ENCODE measurements at places on chromosomes 5 and 9.

GRCh38 chr5:125262782-125263181 is 516.3 kb upstream of the ZNF608 start:
- no peak for DNase-seq

- DNase-seq, result no peak
These were observed 61.8 kb downstream of the C9 start for GRCh38 chr5:39302472-39302871.

- no peak for DNase-seq
These were observed 34.4 kb downstream of the RASA1 start for GRCh38 chr5:87302061-87302460.

- DNase-seq, result peak; percentile 47
These were observed 48.8 kb downstream of the SLC1A3 start for GRCh38 chr5:36655161-36655560.

- DNase-seq, result no peak
These were observed 680 bp downstream of the SELENOP start for GRCh38 chr5:42810834-42811590.

DNA sequence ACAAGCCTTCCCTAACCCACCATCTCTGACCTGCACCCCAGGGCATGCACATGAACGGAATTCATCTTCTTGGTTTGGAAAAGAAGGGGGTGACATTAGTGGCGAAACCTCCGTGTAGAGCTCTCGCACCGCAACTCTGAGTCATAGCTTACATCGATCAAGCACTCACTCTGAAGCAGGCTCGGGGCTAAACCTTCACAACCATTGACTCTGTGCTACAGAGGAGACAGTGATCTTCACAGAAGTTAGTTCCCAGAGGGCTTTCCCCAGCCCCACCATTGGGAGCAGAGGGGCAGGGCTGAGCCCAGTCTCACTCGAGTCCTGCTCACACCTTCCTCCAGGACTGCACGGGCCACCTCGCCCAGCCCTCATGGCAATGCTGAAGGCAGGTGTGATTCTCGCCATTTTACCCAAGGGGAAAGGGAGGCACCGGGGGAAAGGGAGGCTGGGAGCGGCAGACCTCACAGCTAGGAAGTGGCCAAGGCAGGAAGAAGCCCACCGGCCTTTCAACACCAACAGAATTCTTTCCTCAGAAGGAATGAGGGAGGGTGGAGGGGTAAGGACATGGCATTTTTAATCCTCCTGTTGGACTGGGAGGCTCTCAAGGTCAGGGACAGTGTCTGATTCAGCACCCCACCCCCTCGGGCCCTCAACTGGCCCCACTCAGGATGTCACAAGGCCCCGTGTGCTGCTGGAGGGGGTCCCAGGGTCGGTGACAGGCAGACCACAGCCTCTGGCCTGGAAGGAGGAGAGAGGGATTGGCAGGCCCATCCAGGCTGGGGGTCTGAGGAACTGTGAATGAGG is 25.9 kb upstream of the IL17B start:
- DNase-seq, result no peak

DNA sequence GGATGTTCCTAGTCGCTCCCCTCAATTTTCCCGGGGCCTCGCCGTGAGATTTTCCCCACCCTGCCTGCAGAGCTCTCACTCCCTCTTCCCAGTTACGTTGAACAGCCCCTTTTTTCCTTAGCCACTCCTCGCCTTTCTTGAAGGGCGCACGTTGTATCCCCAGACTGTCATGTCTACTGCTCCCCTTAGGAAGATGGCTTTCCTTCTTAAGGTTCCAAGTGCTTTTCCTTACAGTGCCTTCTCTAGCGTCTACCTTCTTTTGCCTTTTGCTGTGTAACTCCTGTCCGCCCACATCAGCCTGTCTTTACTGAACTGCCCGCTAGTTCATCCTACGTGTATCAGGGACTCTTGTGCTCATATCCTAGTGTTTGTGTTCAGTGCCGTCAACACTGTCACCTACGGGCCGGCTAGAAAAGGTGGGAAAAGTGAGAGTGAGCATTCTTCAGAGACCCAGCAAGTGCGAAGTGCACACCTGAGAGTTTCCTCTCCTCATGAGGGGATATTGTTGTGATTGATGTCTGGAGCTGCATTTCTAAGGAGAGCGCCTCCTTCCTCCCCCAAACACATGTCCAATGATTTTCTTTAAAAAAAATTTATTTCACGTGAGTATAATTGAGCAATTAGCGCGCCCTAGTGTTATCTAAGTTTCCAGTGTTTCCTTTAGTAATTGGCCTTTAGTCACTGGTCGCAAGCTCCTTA is 764 bp downstream of the CAMLG start:
- peak; percentile 57 for DNase-seq

GRCh38 chr9:118521261-118521660 is 817.1 kb downstream of the TLR4 start:
- no peak for DNase-seq

Data from renal pelvis (tissue), 12 donors.